ENCODE measurements at places on chromosomes 6 and 20. TPM values are rescaled to one million over a fixed set of nuclear protein-coding genes. Genes with fewer than 3 reads are reported as not detected.

- DNase-seq = no peak
Measured at GRCh38 chr20:10170261-10170660, 48.4 kb upstream of the SNAP25 start.

DNA sequence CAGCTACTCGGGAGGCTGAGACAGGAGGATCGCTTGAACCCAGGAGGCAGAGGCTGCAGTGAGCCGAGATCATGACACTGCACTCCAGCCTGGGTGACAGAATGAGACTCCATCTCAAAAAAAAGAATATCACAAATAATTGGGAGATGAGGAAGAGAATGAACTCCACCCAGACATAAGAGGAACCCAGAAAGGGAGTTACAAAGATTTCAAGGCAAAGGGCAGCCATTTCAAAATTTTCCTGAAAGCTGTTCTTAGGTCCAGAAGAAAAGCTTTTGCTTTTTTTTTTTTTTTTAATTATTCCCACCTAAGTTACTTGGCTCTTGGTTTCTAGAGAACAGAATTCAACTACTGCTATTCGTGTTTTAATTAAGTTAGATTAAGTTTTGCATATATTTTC, 23.8 kb downstream of the MYB start:
- no peak for DNase-seq

- no peak for DNase-seq
Measured at GRCh38 chr6:119079283-119079809, 882 bp upstream of the FAM184A start.

- DNase-seq = no peak
Measured at GRCh38 chr6:33613795-33614168, 7.3 kb upstream of the ITPR3 start.

- no peak for DNase-seq
Measured at GRCh38 chr20:21225215-21225947, 77.8 kb upstream of the XRN2 start.

- no peak for DNase-seq
Measured at GRCh38 chr6:43089874-43090558, 13.9 kb downstream of the PTK7 start.

DNA sequence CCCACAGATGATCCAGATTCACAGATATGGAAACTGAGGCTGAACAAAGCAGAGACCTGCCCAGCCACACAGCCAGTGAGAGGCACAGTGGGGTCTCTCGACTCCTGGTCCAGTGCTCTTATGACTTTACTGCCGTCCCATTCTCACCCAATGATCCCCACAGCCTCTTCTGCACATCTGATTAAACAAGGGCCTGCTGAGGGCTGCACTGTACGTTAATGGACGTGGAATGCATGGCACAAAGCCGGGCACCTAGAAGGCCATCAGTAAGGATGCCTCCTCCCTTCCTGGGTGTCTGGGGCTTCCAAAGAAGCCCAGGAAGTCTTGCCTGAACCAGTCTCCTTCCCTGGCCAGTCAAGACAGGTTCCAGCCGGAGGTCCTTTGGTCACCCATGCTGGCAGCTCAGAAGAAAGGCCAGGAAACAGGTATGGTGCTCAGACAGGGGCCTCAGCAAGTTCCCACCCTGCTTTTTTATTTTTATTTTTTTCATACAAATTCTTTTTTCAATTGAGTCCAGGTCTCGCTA, 3.8 kb downstream of the TFEB start:
- no peak for DNase-seq

DNA sequence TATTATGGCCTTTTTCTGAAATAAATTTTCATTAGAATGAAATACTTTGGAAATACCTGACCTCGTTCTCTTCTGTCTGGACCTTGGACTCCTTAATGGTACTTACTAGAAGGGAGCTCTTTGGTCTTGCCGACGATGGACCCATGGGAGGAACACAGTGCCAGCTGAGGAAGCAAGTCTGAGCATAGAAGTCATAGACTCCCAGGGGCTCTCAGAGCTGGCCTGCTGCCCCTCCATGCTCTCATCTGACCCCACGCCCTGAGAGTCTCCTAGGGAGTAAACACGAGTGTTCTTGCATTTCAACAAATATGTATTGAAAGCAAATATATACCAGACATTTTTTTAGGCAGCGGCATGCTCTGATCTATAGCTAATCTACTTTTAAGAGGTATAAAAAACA, 87.8 kb downstream of the PLEKHG1 start:
- DNase-seq = no peak

DNA sequence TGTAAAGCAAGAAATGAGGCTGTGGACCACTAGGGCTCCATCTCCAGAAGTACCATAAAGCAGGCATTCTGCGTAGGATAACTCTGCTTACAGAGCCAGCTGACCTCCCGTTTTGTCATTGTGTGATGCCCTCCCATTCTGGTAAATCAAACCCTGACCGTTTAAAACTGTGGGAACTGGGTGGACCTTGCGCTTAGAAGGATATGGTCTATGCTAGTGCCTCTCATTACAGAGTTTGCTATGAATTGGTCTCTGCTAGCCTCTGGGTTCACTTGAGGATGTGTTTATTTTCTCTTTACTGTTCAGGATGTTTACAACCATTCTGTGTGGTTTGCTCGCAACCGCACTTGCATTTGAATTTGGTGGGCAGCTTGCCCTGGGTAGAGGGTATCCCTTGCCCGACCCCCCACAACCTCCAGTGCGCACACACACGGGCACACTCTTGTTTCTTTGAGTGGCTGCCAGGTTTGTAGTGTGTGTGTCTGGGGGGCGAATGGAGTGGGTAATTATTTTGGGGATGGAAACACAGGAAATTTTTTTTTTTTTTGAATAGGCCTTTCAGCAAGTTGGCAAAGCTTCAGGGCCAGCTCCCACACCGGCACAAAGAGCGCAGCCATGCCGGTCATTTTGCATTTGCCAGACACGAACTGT, 198.3 kb downstream of the JARID2 start:
- no peak for DNase-seq

DNA sequence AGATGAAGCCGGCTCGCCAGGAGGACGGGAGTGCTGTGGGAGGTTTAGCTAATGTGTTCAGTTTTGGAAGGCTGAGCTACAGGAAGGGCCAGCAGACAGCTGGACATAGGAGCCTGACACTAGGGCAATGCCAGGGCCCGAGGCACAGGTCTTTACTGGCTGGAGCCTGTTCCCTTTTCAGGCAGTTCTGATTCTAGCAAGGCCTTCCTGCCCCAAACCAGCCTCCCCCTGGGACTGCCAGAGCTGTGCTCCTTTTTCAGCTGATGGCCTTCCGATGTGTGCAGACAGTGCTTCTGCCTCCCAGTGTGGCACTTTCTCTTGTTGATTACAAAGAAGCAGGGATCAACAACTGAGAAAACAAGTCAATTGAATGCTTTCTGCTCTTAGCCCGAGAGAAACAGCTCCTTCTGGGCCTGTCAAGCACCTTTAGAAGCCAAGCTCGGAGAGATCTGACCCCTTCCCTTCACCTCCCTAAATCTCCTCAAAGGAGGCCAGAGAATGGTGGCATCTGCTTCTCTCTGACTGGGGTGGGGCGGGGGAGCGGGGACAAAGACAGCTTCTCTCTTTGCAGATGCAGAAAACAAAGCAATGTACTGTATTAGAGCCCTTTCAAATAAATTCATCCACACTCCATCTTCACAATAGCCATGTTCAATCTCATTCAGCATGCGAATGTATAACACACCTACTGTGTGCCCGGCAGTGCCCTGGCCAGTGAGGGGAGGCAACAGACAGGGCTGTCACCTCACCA, 63.2 kb downstream of the RAB44 start:
- no peak for DNase-seq

- no peak for DNase-seq
Measured at GRCh38 chr20:38714308-38714707, 10.0 kb upstream of the SLC32A1 start.

- DNase-seq = no peak
Measured at GRCh38 chr6:143732536-143732935, 54.8 kb downstream of the PHACTR2 start.

DNA sequence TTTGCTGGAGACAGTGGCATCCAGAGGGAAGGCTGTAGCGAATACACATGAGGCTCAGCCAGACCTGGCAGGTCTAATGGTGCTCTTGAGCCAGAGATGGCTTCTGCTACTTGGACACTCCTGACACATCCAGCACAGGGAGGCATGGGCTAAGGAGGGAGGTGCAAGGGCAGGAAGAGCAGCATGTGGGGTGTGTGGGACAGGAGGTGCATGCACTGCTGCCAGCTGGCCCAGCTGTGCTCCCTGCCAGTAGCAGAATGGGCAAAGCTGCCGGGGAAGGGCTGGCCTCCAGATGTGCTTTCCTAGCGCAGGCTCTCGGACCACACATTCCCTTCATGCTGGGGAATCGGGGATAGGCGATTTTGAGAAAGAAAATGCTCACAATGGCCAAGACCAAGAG, 309.2 kb downstream of the CDC5L start:
- no peak for DNase-seq

DNA sequence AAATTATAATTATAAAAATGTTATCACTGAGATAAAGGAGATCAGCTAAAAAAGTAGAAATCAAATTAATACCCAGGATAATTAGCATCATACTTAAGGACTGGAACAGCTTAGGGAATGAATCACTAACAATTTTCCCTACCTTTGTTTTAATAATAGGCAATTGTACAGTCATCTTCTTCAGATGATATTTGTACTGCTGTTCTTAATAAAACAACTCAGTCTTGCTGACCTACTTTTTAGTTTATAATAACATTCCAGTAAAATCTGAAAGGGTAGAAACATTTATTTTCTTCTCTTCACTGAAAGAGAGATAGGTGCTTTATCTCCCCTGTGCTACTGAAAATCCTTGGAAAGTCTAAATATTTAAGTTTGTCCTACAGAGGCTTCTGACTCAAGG, 271.2 kb upstream of the THEMIS start:
- DNase-seq = no peak

DNA sequence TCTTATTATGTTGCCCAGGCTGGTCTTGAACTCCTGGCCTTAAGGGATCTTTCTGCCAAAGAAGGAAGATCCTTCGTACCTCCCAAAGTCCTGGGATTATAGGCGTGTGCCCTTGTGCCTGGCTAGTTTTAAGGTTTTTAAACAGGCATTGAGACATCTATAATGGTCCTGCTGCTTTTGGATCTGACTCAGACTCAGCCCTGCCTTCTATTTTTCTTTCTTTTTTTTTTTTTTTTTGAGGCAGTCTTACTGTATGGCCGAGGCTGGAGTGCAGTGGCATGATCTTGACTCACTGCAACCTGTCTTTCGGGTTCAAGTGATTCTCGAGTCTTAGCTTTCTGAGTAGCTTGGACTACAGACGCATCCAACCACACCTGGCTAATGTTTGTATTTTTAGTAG, 73.7 kb downstream of the PHF20 start:
- no peak for DNase-seq

GRCh38 chr6:34986845-34987246, 97.8 kb downstream of the ANKS1A start:
- peak; percentile 65 for DNase-seq

RRAGD gene
- 33.0 TPM for polyA plus RNA-seq

FAM50B gene
- 10.1 TPM for polyA plus RNA-seq

TLDC2 gene
- polyA plus RNA-seq = 2.3 TPM

L3MBTL3 gene
- polyA plus RNA-seq = 19.6 TPM

CALHM4 gene
- polyA plus RNA-seq = 0.85 TPM

GINS1 gene
- 11.6 TPM for polyA plus RNA-seq

Measured in left renal pelvis (tissue), 4 donors.